ENCODE measurements at places on chromosomes 12 and 14.

DNA sequence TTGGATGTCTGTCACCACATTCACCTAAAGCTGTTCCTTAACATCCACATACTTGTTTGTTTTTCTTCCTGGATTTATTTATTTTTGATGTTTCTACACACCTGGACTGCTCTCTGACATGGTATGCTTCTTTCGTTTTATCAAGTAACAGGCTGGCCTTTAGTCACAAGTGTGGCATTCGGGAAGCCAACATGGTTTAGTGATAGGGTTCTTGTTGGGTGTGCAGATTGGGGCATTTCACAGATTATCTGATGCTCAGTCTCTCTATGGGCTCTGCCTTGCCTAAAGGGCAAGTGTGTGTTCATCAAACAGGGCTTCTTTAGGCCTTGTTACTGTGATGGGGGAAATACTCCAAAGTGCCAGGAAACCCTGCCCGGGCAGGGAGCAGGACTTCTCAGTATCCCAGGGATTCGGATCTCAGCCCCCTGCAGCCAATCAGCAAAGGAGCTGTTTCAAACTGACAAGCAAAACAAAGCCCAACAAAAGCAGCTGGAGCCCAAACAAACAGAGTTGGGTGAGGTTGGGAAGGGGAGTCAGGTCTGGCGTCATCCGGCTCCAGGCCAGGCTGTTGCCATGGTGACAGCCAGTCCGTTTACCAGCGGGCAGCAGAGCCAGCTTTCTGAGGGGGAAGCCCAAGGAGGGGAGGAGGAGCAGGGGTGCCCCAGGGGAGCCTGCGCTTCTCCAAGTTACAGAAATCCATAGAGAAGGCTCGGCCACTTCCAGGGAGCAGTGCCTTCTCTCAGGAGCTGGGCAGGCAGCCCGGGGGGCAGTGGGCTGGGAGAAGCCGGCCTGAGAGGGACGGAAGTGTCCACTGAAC is 31.9 kb downstream of the FOS start:
- peak; percentile 64 for DNase-seq

DNA sequence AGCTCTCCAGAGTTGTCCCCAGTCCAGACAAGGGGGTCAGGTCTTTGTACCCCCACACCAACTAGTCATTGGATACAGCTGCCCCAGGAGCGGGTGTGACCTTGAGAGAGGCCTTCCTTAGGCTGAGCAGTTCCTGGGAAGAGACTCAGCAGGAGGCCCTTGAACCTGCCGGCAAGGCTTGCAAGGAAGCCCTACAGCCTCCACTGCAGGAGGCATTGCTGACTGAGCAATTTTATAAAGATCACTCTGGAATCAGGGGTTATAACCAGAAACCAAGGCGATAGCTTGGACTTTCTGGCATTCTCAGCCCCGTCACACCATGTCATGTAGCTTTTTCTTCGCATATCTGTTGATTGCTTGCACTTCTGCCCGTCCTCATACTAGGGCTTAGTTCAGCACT is 291.3 kb upstream of the CRY1 start:
- DNase-seq, result no peak

DNA sequence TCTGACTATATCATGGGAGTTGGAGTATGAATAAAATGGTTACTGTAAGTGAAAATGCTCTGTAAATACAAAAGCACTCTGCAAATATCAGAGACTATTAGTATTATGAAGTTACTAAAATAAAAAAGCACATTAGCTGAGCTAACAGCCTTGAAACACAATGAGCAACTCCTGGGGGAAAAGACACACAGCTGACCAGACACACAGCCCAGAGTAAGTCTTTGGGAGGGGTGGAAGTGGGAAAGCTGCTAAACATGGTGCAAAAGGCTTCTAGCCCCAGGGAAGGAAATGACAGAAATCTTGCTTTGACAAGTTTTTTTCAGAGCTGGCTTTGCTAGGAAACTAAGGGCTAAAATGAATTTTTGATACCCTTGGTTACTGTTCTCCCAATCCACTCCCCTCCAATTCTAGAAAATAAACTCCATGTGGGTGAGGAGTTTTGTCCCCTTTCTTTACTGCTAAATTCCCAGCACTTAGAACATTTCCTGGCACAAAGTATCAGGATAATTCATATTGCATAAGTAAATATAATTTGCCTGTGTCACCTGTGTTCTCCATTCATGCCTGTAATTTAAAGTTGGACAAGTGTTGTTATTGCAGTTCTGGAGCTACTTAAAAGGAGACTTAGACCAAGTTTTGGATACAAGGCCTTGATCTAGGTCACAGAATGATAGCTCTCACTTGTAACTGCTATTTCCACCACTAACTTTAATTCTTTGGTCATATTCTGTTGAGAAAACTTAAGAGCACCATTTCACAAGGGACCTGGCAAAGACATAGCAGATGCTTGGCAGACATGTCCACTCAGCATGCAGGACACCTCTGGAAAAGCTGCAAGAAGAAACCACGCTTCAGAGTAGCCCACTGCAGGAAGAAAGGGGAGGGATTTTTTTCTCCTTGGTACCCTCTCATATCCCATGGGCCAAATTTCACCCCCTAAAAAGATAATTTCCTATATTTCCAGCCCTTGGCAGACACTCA is 19.0 kb upstream of the RAB3IP start:
- no peak for DNase-seq

GRCh38 chr12:27319409-27319808 is 13.2 kb upstream of the BMAL2 start:
- no peak for DNase-seq

- DNase-seq, result no peak
Observed at GRCh38 chr12:101819467-101819866, 11.3 kb downstream of the GNPTAB start.

GRCh38 chr12:75020068-75020557 is 189.5 kb downstream of the KCNC2 start:
- no peak for DNase-seq

GRCh38 chr14:64109819-64110554 is 184.2 kb downstream of the ESR2 start:
- no peak for DNase-seq

GRCh38 chr12:121578230-121579189 is 2.3 kb downstream of the KDM2B start:
- DNase-seq, result no peak

DNA sequence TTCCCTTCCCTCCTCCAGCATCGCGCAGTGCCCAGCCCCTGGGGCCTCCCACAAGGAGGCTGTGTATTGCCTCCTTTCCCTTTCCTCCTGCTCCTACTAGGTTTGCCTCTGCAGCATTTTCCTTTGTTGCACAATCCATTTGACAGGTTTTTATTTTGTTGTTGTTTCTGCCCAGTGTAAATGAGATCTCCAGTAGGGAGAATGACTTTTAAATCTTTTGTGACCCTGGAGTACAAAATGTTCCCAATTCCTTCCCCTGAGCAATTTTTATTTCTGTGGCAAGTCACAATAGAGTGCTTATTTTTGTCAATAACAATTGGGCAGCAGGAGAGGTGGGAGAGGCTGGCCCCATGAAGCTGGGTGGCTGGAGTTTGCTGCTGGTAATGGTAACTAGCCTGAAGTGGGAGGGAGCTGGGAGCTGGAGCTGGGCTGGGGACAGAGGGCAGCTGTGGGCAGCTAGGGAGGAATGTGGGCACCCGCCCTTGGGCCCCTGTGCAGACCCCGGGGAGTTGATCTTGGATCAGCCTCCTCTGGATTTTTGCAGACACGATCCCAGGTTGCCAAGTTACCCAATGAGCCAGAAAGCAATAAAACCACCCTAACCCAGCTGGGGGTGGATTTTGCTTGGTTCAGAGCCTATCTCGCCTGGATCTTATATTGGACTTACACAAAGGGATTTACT is 160.1 kb downstream of the KTN1 start:
- peak; percentile 61 for DNase-seq

- no peak for DNase-seq
Observed at GRCh38 chr12:117684471-117684870, 284.3 kb downstream of the KSR2 start.

Data from lower leg skin (tissue), 4 donors.